ENCODE measurements at places on chromosomes 3 and 15.

DNA sequence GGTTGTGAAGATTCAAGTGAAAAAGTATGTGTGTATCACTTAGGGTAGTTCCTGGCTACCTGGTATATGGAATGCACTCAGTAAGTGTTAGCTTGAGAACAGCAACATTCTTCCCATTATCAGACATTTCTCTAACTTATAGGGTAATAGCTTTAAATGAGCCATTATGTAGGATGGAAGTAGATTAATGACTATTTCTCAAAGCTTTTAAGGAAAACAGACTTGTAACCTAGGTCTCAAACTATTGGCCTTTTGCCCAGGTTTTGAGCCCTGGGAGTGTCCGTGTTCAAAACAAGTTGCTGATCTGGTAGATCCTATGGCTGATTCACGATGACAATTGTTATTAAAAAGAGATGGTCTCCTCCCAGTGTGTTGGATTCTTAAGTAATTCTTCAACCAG is 129.1 kb upstream of the UMPS start:
- no peak for DNase-seq

DNA sequence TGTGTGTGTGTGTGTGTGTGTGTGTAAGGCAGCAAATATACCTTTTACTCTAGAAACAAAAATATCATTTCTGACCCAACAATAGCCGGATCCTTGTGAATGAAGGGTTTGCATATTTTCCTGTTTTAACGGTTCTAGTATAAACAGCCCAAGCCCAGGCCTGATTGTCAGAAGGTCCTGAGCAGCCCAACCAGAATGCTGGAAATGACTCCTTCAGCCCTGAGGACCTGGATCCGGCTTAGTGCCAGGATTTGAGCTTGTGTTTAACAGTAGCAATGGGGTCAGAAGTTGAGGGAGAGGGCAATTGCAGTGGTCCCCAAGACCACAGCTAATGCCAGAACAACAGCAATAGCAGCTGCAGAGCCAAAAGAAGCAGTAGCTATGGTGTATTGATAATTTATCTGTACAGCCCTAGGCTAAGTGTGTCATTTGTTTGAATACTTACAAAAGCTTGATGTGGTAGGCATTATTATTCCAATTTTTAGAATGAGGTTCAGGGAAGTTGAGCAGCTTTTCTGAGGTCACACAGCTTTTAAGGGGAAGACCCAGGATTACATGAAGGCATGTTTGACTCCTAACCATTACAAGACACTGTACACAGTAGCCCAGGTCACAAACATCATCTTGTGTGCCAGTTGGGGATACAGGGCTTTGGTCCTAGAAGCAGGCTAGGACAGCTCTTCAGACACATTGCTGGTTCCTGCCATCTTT is 12.8 kb downstream of the FOXL2 start:
- DNase-seq: no peak

GRCh38 chr3:25380222-25380739 is 47.8 kb upstream of the RARB start:
- no peak for DNase-seq

GRCh38 chr3:72078676-72079368 is 293.9 kb upstream of the PROK2 start:
- DNase-seq: no peak

GRCh38 chr3:31252216-31253185 is 280.2 kb upstream of the STT3B start:
- no peak for DNase-seq

DNA sequence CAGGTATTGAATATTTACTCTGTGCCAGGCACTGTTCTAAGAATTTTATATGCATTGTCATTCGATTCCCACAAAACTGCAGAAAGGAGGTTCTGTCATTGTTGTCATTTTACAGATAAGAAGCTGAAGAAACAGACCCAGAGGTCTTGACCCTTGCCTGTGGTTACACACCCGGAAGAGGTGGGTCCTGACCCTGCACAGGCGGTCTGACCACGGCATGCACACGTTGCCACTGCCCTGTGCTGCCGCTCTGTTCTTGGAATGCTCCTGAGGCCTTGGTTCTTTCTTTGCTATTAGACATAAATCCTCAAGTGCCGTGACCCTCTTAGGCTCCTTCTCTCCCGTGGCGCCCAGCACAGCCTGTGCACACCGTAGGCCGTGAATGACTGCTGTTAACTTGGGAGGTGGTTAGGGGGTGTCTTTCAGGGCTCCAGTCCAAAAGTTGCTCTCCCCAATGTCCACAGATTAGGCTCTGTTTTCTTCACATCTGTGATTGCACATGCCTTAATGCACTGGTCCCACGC is 74.1 kb upstream of the PLXNA1 start:
- no peak for DNase-seq

DNA sequence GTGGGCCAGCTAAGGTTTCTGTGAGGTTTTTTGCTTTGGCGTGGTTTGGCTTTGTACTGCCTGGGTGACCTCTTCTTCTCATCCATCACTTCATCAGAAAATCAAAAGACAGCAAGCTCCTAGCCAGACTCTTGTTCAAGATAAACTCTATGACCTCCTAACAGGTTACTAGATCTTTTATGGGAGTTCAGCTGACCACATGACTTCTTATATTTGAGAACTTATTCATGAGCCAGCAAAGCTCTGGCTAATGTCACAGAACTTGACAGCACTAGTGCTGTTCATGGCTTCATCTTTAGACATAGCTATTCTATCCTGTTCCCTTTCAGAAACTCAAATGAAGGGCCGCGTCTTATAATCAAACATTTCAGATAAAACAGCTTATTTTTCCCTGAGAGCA is 527.1 kb upstream of the GOLIM4 start:
- DNase-seq: no peak

DNA sequence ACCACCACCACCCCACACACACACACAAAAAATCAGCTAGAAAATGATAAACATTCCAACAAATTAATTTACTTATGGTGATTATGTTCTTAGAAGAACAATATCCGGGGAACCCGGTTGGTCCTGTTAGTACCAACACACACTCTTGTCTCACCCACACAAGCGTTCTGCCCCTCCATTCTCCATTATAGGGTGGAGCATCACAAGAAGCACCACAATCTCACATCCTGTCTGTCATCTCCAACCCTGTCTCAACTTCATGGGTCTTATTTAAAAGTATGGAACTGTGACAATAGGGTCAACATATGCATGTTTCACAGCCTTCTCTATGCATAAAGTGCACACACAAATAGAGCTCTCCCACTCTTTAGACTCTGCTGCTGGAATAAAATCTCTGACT is 5.6 kb downstream of the GSK3B start:
- no peak for DNase-seq

GRCh38 chr3:1469687-1470086 is 376.9 kb downstream of the CNTN6 start:
- no peak for DNase-seq

- no peak for DNase-seq
Observed at GRCh38 chr3:186487819-186488218, 56.4 kb downstream of the CRYGS start.

DNA sequence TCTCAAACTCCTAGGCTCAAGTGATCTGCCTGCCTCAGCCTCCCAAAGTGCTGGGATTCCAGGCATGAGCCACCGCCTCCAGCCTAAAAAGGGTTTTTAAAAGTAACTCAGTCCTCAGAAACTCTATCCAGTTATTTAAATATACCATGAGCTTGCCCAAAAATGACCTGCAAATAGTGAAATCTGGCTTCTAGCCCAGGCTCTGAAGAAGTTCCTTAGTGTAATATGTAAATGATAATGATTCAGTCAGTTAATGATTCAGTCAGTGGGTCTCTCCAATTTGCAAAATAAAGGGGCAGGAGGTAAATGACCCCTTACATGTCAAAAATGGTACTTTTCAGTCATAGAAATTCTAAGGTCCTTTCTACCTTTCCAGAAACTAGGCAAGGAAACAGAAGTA is 28.8 kb downstream of the LRRC2 start:
- DNase-seq: no peak

GRCh38 chr15:31306426-31307269 is 20.0 kb upstream of the KLF13 start:
- DNase-seq: no peak

GRCh38 chr3:35867791-35868190 is 228.5 kb downstream of the ARPP21 start:
- DNase-seq: no peak

DNA sequence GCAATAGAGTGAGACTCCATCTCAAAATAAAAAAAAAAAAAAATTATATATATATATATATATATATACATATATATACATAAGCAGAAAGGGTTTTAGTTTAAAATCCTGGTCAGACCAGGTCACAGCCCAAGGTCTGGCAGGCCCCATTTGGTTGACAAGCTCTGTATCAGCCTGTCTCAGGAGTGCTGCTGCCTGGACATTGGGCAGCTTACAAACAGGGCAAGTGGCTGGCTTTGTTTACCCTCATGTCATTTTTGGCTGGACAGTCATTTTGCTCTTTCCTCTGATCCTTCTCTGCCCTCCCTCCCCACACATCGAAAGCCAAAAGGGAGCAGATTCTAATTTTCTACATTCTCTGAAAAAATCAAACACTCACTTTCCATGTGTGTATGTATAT is 26.7 kb upstream of the KLHL6 start:
- no peak for DNase-seq

DNA sequence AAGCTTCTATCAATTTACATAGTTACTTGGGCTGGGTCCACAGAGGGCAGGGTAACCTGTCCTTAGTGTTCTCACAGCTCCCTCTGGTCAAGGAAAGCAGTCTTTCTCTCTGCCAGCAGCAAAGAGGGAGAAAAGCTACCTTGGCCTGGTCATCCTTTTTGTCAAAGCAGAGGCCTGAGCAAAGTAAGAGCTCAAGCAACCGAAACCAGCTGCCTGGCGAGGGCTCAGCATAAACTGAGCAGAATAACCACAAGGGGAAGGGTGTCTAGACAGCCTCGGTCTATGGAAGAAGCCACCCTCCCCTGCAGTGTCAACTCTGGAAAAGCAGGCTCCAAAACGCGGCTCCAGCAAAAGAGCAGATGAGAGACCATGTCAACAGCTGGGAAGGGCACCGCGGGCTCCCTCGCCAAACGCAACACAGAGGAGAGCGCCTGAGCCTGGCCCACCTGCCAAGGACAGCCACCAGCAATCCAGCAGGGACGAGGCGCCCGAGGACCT is 17.4 kb downstream of the LRIG1 start:
- no peak for DNase-seq

- DNase-seq: no peak
Observed at GRCh38 chr3:120858521-120858920, 49.5 kb upstream of the STXBP5L start.

GRCh38 chr3:89617706-89618105 is 510.3 kb downstream of the EPHA3 start:
- no peak for DNase-seq

DNA sequence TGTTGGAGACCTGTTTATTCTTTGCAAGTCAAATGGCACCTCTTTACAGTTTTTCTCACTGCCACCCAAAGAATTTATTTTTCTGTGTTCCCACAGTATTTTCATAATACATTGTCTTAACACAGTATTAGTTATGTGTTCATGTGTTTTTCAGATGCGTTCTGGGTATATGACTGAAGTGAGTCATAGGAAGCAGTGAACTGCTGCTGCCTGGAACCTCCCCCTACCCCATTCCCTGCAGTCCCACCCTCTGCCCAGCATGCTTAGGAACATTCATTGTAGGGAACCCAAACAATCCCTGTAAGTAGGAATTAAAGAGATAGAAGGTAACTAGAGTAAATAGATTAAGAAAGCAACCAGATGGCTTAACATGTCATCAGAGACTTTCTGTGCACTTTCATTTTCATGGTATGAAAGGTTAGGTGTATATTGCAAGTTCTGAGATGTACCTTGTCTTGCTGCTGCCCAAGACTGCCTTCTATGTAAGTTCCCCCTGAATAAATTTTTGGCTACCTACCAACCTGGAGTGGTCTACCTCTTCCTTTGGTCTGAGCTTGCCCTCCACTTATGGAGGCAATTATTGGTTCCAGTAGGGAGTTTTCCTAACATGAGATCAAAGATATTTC is 21.9 kb upstream of the SQOR start:
- DNase-seq: no peak

GRCh38 chr3:49647741-49648140 is 26.4 kb upstream of the APEH start:
- no peak for DNase-seq

- no peak for DNase-seq
Observed at GRCh38 chr15:71187078-71187477, 71.8 kb downstream of the THSD4 start.

DNA sequence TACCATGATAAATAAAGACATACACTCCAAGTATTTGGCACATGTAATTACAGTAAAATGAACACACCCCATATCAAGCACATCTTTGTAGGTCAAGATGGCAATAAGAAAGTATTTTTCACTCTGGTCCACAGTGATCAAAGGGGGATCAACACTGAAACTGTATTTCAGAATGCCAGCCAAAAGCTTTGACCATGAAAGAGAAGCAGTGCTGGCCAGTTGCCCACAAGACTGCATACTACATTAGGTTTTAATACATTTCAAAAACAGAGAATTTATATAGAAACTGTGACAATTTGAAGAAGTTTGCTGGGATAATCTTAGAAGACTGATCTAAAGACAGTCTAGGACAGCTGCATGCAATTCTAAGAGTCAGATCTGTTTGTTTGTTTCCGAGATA is 1035.3 kb downstream of the FHIT start:
- DNase-seq: no peak

DNA sequence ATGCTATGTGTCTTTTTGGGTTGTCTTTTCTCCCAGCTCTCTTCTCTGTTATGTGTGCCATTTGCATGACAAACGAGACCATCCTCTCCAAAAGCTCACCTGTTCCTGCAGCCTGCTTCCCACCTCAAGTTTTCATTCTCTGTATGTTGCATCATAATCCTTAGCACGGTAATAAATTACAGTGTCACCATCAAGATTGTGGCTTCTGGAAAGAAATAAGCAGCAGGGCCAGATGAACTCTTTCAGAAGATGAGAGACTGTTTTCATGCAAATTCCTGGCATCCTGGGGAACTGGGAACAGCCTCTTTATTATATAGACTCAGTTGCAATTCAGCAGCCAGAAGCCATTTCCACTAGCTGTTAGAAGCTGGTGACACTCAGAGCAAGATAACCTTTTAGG is 436.7 kb downstream of the EPHB1 start:
- DNase-seq: no peak

DNA sequence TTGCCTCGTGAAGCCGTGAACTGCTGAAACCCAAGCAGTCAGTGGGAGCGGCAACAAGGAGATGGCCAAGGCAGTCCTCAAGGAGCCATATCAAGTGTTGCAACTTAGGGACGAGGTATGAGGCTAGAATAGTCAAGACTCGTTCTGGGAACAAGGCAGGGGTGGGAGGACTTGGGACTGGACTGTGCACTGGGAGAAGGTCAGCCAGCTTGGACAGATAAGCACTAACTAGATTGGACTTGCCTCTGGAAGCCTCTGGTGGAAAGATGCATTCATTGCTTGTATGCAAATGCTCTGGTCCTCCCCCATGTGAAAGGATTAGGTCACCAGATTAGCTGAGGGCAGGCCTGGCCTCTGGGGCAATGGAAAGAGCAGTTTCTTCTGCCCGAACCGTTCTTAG is 123.3 kb upstream of the CTNNB1 start:
- DNase-seq: no peak

GRCh38 chr3:68447885-68448284 is 484.5 kb downstream of the TAFA4 start:
- no peak for DNase-seq

DNA sequence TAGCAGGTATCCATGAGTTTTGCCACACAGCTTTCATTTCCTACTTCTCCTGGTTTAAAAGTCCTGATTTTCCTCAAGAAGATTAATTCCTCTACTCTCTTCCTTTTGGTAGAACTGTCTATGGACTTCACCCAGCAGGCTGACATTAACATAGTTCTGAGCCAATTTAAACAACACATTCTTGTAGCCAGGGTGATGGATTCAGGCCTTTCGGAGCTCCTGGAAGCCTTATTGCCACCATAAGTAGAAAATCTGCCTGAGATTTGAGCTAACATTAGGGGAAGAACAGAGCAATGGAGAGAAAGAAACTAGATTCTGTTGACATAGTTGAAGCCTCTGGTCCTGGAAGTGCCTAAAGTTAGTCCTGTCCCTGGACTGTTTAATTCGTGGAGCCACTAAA is 449.8 kb downstream of the TAFA4 start:
- DNase-seq: no peak
